Cerebellar cortex (tissue), 1 donor: ENCODE measurements at places on chromosomes 7 and 10.

DNA sequence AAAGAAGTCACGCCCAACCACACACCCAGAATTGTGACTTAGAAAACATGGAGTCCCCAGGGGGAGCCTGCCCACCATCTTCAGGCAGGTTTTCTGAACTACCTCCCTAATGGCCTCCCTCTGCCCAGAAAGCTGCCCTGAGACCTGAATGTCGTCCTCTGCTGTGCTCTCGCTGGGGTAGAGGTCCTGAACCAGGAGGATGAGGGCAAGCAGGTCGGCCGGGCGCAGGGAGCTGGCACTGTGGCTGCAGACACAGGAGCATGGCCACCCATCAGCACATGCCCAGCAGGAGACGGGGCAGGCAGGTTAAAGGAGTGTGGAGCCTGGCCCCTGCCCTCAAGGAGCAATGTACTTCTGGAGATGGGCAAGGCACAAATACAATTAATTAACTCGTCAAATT, 15.4 kb upstream of the PYROXD2 start:
- no peak for DNase-seq

- DNase-seq: no peak
Observed at GRCh38 chr7:140568021-140568813, 72.4 kb downstream of the DENND2A start.

DNA sequence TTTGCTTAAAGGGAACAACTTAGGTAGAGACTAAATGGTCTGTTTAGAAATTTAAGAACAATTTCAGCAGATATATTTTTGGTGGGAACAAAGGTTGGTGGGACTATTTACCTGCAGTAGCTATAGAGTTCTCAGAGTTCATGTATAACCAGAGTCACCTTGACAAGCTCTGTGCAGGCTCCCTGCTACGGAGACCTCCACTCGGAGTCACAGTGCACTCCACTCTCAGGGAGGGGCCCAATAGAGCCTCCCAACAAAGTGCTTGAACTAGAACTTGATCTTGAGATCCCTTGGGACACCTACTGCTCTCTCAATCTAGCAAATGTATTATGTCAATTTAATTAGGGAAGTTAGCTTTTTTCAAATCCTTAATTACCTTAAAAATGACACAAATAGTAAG, 2.3 kb downstream of the MYPN start:
- no peak for DNase-seq

GRCh38 chr10:19961076-19962053, 145.1 kb downstream of the PLXDC2 start:
- no peak for DNase-seq
